EH (cell line): ENCODE measurements at places on chromosomes 6 and 20.
A peak's percentile ranks its signal among the peaks of the same experiment; 100 is the strongest.

DNA sequence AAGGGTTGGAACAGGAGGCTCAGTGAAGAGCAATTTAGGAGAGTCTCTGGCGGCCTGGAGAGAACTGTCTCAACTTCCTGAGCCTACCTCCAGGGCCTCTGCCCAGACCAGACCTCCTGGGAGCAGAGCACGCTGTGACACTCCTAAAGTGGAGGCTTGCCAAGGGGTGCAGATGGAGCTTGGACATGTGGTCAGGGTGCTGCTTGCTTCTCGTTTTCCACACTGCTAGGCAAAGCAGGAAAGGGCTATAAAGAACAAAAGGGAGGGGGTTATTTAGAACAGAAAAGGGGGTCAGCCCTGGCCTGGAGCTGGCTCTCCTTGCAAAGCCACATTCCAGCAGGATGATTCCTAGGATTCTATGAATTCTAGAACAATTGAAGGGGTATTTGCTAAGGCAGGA lies 145.7 kb upstream of the GGTLC1 start:
- DNase-seq, result peak; percentile 23

GRCh38 chr6:41784581-41785171 lies 2.8 kb upstream of the TOMM6 start:
- no peak for DNase-seq

GRCh38 chr6:25034431-25034921 lies 98.7 kb upstream of the RIPOR2 start:
- no peak for DNase-seq

- no peak for DNase-seq
Observed at GRCh38 chr6:84028350-84028749, 5.2 kb upstream of the MRAP2 start.

- DNase-seq, result peak; percentile 7
Observed at GRCh38 chr6:88680654-88681053, 282.8 kb downstream of the RNGTT start.

DNA sequence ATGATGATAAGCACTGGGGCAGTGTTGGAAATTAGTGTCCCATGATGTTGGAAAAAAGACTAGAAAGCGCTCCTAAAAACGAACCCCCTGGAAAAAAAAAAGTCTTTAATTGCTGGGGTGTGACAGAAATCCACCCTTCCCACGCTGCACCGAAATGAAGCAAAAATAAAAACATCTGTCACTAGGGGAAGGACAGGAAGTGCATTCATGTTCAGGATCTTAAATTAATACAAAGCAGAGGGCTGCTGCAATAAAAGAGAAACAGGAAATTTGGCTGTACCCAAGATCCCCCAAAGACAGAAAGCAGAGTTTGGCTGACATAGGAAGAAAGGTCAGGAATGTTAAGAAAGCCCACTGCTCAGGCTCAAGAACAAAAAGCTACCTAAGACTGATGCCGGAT lies 333.9 kb downstream of the TBC1D32 start:
- DNase-seq, result no peak

DNA sequence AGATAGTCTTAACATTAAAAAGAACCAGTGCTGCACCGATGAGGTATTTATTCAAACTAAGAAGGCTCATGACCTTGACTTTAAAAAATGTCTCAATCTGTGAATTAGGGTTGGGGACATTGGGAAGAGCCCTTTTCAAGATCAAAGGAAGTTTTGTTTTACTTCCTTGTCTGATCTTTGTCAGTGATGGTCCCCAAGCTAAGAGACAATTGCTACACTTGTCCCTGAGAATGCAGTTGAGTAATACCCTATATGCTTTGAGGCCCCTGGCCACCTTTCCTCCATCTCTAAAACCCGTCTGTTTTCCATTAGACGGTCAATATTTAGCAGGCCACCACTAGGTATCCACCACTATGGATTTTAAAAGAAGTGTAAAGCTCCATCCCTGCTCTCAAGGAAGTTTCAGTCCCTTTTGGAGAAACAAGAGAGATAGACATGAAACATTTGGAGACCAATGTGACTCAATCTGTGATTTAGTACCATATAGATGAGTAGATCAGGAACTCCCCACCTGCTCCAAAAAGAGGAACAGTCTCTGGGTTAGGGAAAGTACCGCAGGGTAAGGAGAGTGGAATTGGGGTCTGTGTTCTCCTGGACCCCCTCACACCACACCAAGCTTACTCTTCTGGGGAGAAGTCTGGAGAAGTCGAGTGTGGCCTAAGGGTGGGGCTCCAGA lies 99.1 kb upstream of the ISM1 start:
- DNase-seq, result no peak

- no peak for DNase-seq
Observed at GRCh38 chr6:16181439-16182297, 52.8 kb downstream of the MYLIP start.

- DNase-seq, result no peak
Observed at GRCh38 chr6:110266996-110267395, 86.8 kb downstream of the CDC40 start.

GRCh38 chr6:34357937-34358336 lies 34.5 kb downstream of the NUDT3 start:
- no peak for DNase-seq

GRCh38 chr6:53797304-53797703 lies 2.5 kb downstream of the LRRC1 start:
- no peak for DNase-seq

DNA sequence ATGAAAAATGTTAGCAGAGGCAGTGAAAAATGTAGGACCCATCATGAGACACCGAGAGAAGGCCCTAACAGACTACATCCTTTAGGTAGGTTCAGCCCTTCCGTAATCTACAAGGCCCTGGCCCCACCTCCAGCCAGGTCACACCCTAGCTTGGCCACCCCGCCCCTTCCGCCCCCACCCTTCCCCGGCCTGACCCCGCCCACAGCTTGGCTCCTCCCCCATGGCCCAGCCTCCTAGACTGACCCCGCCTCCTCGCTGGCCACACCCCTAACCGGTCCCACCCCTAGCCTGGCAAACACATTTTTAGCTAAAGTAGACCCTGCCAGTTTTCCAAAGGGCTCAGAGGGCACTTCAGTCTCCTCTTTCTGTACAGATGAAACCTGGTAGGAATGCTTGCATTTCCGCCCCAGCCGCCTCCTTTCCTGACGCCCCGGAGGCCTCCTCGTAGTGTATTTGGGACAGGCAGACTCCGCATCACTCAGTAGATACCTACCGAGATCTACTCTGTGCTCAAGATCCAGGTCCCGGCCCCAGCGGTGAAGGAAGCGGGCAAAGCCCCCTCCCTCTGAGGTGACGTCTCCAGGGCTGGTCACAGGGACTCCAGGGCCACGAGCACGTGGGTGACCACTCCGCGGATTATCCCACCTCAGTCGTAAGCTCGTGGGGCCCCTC lies 443.5 kb downstream of the PREX1 start:
- no peak for DNase-seq

GRCh38 chr6:165794179-165794601 lies 131.1 kb upstream of the PDE10A start:
- no peak for DNase-seq

- peak; percentile 2 for DNase-seq
Observed at GRCh38 chr6:166657531-166657930, 30.5 kb upstream of the RPS6KA2 start.

DNA sequence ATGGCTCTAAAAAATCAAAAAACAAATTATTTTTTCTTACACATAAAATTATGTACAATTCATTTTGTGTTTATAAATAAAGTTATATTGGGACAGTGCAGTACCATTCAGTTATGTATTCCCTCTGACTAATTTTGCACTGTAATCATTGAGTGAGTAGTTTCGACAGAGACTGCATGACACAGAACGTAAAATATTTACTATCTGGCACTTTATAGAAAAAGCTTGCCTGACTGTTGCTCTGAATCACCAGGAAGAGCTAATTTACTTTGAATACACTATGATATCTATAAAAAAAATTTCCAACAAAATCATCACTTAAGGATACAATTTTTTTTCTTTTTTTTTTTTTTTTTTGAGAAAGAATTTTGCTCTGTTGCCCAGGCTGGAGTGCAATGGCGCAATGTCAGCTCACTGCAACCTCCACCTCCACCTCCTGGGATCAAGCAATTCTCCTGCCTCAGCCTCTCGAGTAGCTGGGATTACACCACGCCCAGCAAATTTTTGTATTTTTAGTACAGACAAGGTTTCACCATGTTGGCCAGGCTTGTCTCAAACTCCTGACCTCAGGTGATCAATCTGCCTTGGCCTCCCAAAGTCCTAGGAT lies 11.0 kb upstream of the KHDC1L start:
- DNase-seq, result peak; percentile 96

DNA sequence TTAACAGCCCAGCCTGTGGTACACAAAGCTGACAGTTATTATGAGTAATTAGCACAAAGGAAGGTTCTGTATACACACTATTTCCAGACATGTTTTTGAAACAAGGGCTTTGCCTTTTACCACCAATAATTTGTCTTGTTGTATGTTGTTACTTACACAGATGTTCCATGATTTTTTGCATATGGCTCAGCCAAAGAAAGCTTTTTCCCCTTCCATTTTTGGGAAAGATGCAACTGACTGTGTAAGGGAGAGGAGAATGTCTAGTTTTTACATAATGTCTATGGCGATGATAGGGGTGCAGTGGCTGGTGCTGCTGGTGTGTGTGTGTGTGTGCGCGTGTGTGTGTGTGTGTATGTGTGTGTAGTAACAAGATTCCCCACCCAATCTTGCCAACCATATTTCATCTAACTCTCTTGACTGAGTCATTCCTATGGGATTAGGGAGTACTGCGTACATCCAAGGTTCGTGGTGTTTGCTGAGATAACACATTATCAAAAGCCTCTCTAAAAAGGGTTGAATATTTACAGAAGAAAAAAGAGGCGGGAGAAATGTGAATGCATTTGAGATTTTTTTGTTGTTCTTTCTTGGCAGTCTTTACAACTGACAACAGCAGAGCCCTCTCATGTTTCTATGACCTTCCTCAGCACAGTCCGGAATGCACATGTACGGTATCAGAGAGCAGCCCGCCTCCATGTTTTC lies 192.2 kb downstream of the GMPR start:
- no peak for DNase-seq

GRCh38 chr6:41222513-41222912 lies 5.6 kb upstream of the TREML4 start:
- no peak for DNase-seq

DNA sequence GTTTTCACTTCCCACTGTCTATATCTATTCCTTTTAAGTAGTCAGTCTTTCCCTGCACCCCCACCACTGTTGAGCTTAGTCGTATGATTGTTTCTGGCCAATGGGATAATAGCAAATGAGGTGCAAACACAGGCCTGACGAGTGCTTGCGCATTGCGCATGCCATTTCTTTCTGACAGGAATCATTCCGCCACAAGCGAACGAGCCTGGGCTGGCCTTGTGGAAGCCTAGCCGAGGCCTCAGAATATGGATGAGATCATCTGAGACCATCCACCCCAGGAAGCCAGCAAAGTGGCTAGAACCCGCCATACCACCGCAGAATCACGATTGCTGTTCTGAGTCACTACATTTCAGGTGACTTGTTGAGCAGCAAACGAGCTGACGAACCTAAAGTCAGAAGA lies 52.2 kb upstream of the PRL start:
- no peak for DNase-seq

DNA sequence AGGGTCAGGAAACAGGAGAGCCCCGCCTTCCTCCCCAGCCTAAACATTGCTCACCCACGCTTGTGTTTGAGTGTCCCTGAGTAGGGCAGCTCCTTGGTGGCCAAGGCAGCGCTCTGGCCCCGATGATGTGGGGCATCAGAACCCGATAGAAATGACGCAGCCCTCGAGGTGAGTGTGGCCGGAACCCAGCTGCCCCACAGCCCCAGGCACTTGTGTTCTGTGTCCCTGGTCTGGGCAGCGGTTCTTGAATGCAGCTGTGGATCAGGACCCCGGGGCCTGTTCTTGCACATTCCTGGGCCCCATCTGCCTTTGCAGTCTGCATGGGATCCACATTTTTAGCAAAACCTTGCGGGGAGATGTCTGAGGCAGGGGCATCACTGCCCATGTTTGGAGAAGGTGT lies 12.8 kb downstream of the RBM38 start:
- no peak for DNase-seq
